ENCODE measurements at places on chromosomes 11 and 22.

DNA sequence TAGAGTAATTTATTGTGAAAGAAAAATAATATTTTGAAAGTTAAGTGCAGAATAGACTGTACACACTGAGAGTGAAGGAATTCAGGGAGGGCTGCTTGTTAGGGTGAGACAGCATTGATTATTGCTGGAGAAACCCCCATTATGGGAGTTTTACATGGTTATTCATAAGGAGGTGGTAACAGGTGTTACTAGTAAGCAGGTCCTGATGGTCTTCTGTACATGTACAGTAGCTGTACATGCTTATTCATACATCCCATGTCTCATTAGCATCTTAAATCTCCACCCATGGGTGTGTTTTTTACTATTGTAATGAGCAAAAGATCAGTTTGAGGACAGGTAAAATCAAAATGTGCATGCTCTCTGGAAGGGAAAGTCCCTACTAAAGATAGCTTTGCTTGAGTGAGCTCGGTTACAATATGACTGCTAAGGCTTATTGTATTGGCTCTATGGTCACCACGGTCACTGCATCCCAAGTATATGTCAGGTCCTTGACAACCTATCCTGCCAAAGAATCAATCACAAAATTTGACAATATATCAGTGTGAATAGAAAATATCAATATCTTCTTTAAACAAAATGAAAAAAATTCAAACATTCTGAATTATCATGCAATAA lies 6.2 kb downstream of the KDM4F start:
- DNase-seq, result no peak

DNA sequence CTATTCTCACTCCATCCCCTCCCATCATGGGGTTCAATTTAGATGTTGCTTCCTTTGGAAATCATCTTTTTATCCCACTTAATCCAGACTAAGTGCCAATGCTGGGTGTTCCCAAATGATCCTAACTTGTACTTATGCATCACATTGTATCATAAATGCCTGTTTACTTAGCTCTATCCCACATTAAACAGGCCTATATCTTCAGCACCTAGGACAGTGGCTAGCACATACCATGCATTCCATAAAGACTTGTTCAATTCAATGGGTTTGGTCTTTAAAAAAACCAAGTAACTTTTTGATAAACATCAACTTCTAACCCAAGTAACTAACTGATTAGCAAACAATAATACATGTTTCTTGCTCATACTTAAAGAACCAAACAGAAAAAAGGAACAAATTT lies 40.6 kb downstream of the RSF1 start:
- no peak for DNase-seq

- DNase-seq, result peak; percentile 19
Observed at GRCh38 chr22:29078036-29078868, 5.4 kb downstream of the KREMEN1 start.

DNA sequence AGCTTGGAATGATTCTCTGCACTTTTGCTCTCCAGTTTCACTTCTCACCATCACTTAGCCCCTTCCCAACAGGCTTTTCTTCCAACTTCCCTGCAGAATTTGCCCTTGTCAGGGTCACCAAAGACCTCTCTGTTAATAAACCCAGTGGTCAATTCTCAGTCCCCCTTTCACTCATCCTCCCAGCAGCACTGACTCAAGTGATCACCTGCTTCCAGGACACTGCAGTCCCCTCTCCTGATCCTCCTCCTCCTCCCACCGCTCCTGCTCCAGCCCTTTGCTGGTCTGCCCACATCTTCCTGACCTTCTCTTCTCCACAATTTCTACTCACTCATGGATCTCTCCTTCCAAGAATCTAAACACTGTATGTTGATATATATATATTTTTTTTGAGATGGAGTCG lies 57.9 kb downstream of the SHISAL1 start:
- DNase-seq, result no peak

GRCh38 chr11:66321606-66322005 lies 4.8 kb upstream of the CD248 start:
- no peak for DNase-seq

DNA sequence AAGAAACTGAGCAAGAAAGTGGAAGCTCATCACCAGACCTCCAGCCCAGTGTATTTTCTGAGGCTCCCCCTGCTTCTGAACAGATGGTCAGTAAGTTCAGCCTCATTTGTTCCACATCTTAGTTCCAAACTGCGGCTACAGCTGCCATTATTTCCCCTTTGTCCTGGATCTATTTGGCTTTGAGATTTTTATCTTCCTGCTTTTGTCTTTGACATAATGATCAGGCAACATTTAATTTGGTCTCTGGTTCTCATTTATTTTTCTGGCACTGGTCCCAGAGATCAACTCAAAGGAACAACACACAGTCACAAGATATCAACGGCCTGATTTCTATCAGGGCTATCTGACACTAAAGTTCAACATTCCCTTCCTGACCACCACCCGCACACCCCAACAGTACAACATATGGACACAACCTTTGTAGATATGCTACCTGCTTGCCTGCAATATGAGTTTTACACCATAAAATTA lies 137.5 kb downstream of the FAM76B start:
- peak; percentile 37 for DNase-seq

DNA sequence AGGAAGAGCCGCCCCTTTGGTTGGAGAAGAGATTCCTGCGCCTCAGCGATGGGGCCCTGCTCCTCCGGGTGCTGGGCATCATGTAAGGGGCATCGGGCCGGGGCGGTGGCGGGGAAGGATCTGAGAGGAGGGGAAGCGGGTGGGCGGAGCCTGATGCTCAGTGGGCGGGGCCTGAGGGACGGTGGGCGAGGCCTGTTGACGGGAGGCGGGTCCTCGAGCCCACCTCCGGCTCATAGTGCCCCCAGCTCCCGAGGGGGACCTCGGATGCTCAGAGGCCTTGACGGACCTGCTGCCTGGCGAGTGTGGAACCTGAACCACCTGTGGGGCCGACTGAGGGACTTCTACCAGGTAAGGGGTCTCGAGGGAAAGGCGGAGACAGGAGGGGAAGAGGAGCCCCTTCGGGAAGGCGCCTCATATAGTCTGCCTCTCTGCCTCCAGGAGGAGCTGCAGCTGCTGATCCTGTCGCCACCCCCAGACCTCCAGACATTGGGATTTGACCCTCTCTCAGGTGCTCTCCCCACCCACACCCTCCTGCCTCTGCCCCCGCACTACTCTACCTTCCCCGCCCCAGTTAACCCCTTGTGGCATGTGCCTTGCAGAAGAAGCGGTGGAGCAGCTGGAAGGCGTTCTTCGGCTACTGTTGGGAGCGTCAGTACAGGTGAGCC lies 799 bp downstream of the CCDC88B start:
- DNase-seq, result no peak

GRCh38 chr11:67306769-67307544 lies 3.6 kb downstream of the SSH3 start:
- DNase-seq, result no peak

DNA sequence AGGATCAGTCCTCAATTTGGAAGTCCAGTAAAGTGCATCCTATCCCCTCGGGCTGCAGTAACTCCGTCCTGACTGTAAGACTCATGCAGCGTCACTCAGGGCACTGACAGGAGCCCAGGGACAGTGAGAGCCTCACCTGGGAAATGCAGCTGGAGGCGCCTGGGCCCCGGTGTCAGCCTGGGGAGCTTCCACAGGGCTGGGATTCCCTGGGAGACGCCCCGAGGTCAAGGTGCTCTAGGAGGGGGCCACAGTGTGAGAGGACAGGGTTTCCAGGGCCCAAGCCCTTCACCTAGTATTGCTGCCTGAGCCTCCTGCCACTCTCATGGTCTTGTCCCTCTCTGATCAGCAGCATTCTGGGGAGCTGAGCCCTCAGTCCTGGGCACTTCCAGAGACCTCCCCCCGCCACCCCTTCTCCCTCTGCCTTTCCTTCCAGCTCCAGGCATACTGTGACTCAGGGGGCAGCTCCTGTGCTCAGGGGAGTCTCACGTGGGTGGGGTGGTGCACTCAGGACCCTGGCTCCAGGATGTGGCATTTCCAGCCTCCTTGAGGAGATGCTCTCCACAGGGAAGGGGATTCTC lies 99.1 kb upstream of the IGLL5 start:
- DNase-seq, result no peak

DNA sequence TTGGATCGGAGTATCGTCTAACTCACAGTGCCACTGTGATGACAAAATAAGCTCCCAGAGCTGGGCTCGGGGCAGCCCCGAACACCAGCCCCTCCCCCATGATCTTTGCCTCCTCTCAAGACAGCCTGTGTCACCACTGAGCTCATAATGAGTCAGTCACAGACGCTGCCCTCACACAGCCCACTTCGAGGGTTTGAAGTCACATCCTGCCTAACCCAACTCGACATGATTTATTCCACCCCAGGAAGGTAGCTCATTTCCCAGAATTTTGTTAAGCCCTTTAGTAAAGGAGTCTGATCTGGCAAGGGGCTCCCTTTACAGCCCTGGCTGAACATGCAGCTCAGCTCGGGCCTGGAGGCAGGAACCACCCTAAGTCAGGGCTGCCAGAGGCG lies 22.8 kb downstream of the MYH9 start:
- DNase-seq, result no peak

- no peak for DNase-seq
Observed at GRCh38 chr22:20977516-20978170, 4.5 kb upstream of the LZTR1 start.

GRCh38 chr11:94297985-94298576 lies 6.3 kb upstream of the IZUMO1R start:
- DNase-seq, result no peak

GRCh38 chr11:92911478-92911877 lies 58.0 kb upstream of the MTNR1B start:
- DNase-seq, result no peak

- DNase-seq, result no peak
Observed at GRCh38 chr11:77418971-77419597, 54.8 kb downstream of the PAK1 start.

DNA sequence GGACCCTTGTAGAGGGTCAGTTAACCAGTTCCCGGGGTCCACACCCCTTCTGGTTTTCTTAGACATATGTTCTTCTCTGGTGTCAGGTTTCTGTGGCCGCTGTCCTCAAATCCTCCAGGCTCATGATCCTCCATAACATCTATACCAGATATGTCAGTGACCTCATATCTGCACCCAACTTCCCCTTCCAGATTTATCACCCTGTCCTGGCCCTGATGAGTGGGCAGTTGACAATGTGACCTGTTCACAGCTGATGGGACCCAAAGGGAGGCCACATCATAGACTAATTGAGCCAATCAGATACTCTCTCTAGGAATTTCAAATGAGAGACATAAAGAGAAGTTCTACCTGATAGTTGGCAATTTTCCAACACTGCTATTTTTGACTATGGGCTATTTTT lies 5.1 kb downstream of the DKK3 start:
- DNase-seq, result no peak

DNA sequence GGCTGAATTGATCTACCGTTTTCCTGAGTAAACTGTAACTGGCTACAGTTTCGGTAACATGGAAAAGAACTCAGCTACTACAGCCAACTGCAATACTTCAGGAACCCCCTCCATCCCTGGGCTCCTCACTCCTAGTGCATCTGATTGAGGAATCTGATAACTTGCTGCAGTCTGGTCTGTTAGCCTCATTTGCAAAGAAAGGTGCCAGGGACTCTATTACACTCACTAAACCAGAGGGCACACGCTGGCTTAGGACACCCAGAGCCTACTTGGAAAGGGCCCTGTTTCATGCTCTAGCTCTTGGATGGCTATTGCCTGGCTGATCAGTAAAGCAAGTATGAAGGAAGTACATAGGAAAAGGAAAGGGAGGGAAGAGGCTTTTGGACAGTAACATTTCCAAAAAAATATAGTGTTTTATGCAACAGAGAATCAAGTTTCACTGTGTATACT lies 22.3 kb downstream of the APOL5 start:
- no peak for DNase-seq

- DNase-seq, result no peak
Observed at GRCh38 chr11:45097721-45098493, 48.5 kb upstream of the PRDM11 start.

DNA sequence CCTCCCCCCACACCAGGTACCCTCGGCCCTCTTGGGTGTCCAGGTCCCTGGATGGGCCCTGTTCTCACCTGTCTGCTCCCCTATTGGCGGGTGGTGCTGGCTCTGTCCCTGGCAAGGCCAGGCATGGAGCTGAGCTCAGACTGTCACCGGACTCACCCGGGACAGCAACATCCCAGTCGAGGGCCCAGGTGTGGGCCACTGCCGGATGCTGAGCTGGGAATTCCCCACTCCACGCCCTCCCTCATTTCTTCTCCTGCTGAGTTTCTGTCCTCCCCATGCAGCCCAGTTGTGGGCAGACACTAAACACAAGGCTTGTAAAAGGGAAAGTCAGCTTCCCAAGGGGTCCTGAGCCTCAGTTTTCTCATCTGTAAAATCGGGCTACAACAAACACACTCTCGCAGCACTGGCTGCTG lies 2.0 kb upstream of the AP5B1 start:
- DNase-seq, result no peak

DNA sequence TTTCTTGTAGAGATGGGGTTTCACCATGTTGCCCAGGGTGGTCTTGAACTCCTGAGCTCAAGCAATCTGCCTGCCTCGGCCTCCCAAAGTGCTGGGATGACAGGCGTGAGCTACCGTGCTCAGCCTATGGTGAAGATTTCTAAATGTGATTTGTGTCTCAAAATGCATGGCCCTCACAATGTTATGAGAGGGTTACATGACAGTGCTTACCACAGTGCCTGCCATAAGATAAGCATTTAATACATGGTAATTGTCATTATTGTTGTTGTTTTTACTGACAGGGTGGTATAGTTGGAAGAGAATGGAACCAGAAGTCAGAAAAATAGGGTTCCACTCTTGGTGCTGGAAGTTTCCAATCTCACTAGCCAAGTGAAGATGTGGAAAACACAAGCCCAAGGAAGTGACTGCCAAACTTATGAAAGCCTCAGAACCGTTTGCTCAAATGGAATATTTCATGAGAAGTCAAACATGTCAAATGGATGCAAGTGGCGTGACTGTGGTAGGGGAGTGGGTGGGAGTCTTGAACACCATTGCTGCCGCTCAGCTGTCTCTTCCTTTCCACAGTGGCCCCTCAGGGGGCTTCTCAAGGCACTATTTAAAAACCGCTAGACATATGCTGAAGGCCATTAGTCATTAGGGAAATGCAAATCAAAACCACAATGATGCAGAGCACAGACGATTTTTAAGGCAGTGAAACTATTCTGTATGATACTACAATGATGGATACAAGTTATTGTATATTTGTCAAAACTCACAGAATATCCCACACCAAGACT lies 29.1 kb upstream of the LMO2 start:
- DNase-seq, result no peak

- no peak for DNase-seq
Observed at GRCh38 chr11:125402435-125402834, 93.6 kb downstream of the FEZ1 start.

DNA sequence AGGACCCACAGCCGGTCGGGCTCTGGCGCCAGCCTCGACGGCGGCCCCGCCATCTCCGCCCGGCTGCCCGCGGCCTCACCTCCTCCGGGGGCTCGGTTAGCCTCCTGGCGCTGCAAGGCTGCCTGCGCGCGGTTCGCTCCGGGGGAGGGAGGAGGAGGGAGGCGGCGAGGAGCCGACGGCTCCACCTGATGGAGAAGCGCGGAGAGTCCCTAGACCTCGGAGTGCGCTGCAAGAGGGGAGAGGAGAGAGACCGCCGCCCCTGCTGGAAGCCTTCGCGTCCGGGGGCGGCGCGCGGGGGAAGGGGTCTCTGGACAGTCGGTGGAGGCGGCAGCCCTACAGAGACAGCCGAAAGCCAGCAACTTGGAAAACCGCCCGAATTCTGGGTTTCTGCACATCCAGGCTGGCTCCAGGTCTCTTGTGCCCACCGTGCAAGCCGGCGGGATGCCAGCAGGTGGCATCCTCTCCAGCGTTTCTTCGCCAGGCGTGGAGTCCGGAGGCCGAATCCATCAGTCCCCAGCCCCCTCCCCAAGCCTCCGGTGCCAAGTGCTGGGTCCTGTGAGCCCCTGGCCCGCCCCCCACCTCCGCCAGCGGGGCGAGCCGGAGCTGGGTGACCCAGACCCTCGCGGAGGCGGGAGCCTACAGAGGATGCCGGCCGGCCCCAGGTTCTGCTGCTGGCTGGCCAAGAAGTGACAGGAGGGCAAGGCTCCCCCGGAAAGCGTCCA lies 2.9 kb upstream of the KIRREL3 start:
- no peak for DNase-seq
